ENCODE measurements at places on chromosomes 2 and 18.

DNA sequence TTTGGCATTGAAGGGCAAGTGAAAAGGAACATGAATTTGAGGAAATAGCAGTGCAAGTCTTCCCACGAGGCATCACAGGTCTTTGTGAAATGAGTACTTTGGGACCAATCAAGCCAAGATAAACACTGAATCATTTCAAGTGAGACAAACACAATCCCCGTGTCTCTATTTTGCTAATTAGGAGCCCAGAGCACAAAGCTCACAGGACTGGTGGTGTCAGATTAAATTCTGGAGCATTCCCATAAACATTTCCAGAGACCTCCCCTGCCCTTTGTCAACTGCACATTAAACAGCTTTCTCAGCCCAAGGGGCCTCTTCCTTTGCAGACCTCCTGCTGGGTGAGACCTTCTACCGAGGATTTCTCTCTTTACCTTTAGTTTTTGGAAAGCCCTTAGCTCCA lies 50.7 kb downstream of the DAPL1 start:
- DNase-seq, result no peak

DNA sequence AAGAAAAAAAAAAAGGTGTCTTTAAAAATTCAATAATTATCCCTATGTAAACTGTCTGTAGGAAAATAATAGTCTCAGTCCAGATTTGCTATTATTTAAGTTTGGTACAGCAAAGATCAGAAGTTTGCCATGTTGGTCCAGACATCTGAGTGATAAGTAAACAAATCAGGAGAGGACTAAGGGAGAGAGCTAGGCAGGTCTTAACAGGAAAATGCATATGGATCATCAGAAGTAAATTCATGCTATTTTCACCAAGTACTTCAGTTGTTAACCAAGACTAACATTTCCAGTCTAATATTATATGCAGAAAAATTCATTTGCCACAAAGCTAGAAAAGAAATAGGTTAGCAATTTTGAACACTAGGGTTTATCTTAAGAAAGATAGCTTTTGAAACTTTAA lies 95.0 kb upstream of the STK17B start:
- DNase-seq, result no peak

- no peak for DNase-seq
Observed at GRCh38 chr2:180751306-180751920, 229.0 kb upstream of the UBE2E3 start.

- no peak for DNase-seq
Observed at GRCh38 chr2:172947461-172948153, 128.0 kb upstream of the MAP3K20 start.

- no peak for DNase-seq
Observed at GRCh38 chr18:7977897-7978296, 410.8 kb downstream of the PTPRM start.

DNA sequence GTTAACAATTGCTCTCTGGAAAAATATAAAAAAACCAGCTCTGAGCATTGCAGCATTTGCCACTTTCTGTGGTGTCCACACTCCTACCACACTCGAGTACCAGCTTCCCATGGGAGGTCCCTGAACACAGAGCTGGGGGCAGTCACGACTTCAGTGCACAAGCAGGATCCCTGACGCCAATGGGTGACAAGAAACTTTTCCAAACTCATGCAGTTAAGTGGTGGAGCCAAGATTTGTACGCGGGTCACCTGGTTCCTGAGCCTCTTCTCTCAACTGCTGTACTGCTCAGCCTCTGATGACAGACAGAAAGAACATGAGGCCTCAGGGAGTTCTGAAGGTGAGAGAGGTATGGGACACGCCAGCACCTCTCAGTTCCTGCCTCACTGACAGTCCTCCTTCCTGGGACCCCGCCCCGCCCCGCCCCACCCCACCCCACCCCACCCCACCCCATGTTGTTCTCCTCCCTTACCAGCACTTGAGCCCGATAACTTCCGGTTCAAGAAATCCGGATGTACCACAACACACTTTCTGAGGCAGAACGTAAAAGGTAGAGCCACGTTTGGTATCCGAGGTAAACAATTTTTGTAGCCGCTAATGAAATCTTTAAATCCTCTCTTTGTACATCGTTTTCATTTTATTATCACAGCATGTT lies 287.6 kb downstream of the MYCN start:
- no peak for DNase-seq

GRCh38 chr18:52510139-52510538 lies 170.1 kb downstream of the DCC start:
- DNase-seq, result no peak

GRCh38 chr2:124834331-124834730 lies 809.2 kb downstream of the CNTNAP5 start:
- no peak for DNase-seq

GRCh38 chr18:9694952-9695495 lies 13.1 kb upstream of the RAB31 start:
- DNase-seq, result no peak

- no peak for DNase-seq
Observed at GRCh38 chr2:85135660-85135914, 2.4 kb downstream of the TCF7L1 start.

GRCh38 chr2:102001767-102002142 lies 10.0 kb downstream of the IL1R2 start:
- no peak for DNase-seq

- DNase-seq, result no peak
Observed at GRCh38 chr2:235928751-235929370, 239.3 kb downstream of the GBX2 start.

- DNase-seq, result no peak
Observed at GRCh38 chr2:231869704-231870103, 56.5 kb downstream of the NPPC start.

DNA sequence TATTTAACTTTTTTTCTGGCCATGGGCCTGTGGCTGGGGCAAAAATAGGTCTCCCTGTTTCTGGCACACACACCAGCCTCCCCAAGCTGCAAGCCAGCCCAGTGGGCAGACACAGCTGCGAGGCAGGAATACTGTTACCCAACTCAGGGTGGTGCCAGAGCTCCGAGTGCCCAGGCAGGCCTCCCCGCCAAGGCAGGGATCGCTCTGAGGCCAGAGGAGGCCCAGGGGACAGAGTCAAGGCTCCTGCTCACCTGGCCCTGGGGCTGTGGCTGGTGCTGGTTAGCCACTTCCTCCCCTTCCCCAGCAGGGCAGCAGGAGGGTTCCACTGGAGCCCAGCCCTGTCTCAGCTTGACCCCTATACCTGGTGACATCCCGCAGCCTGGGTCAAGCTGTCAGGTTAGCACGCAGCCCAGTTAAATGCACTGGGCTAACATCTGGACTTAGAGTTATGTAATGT lies 67.1 kb upstream of the EPAS1 start:
- no peak for DNase-seq

DNA sequence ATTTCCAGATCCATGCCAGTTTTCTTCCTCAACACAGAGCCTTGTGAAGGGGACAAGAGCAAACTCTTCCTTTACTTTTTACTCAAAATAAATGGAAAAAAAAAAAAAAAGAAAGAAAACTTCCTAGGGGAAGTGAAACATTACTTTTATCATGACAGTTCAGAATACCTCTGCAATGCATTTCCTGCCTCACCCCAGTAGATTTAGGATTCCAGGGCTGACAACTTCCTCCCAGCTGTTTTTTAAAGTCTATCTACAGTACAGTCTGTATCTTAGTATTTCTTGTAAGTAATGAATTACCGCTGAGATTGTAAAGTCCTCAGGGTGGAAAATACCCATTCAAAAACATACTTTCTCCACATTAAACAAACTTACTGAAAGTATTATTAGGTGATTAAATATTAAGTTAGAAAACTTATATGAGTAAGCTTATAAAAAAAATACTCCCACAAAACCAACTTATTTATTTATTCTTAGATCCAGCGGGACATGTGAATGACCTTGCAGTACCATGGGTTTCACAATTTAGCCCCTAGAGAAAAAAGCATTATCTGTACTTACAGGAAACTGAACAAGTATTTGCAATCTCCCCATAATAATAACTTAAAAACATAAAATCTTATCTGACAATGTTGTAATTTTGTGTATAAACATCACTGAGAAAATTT lies 117.7 kb downstream of the RBMS1 start:
- no peak for DNase-seq

DNA sequence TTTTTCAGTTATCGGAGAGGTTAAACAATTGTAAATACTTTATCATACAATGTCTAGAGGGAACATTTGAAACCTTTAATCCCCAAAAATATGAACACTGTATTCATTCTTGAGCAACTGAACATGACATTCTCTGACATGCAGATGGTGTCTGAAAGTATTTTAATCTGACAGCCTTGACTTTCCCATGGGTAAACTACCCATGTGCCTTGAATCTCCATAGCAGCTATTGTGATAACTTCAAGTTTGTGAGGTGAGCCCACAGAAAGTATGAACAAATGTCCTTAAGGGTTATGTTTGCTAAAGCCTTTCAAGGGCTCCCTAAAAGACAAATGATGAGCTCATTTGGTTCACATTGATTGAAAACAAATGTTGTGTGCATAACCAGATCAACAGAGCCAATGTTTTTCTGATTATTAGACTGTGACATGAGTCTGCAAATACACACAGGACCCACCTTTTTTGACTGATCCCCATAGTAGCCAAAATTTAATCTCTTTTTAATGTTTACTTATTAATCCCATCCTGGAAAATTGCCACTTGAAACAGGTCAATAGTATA lies 1326.0 kb downstream of the LRP1B start:
- DNase-seq, result no peak

DNA sequence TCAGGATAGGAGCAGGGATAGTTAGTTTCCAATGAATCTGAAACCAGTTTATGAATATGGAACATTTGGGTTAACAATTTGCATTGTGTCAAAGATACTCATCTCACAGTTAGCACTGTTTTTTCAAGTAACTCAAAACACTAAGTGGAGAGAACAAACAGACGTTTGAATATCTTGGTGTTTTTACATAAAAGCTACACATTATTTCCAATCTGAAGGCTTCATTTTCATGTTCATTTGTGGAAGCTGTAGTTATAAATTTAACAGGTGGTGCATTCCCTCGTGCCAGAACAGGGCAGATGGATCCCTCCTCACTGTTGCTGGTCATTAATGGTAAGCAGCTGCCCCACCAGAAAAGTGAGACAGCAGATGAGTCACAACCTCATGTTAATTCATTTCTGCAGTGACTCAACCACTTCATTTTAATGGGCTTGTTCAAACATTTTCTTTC lies 286.9 kb downstream of the TMX3 start:
- DNase-seq, result peak; percentile 55

- no peak for DNase-seq
Observed at GRCh38 chr2:231222318-231223000, 24.0 kb downstream of the ARMC9 start.

DNA sequence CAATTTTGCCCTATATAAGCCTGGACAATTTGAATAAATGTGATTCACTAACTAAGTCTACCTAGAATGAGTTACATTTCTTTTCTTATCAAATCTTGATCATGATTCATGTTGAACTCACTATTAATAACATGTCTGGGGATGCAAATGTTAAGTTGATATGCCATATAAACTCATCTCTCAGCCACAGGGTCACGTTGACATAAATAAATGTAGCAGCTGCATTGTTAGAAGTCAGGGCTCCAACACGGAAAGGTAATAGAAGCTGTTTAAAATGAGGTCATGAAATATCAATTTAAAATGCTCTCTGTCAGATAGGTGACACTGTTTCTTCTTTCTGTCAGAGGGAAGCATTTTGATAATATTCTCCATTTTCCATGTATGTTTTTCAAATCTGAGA lies 521.9 kb downstream of the CCDC85A start:
- DNase-seq, result no peak

- DNase-seq, result no peak
Observed at GRCh38 chr2:57296795-57297517, 749.6 kb upstream of the VRK2 start.

DNA sequence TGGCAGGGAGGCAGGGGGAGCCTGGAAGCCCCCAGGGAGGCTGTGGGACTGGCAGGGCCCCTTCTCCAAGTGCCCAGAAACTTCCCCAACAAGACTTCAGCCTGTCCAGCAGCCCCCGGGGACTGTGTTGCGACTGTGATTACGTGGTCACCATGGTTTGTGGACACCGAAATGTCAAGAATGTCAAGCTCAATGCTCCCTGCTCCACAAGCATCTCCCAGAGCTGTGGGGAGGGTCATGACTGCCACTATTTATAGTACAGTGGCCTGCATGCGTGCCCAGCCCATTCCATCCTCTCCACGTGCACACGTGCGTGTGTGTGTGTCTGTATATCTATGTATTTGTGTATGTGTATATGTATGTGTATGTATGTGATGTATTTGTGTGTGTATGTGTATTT lies 93.8 kb upstream of the MBOAT2 start:
- DNase-seq, result no peak

- DNase-seq, result no peak
Observed at GRCh38 chr18:62715436-62715758, at the start of gene PHLPP1. TSS of gene PHLPP1 (plus strand) at chr18:62715541. CDS start at chr18:62715684, 143 bp downstream.
